Omental fat pad (tissue), 4 donors: ENCODE measurements at places on chromosomes 6 and 20. TPM values are rescaled to one million over a fixed set of nuclear protein-coding genes. Genes with fewer than 3 reads are reported as not detected.

DNA sequence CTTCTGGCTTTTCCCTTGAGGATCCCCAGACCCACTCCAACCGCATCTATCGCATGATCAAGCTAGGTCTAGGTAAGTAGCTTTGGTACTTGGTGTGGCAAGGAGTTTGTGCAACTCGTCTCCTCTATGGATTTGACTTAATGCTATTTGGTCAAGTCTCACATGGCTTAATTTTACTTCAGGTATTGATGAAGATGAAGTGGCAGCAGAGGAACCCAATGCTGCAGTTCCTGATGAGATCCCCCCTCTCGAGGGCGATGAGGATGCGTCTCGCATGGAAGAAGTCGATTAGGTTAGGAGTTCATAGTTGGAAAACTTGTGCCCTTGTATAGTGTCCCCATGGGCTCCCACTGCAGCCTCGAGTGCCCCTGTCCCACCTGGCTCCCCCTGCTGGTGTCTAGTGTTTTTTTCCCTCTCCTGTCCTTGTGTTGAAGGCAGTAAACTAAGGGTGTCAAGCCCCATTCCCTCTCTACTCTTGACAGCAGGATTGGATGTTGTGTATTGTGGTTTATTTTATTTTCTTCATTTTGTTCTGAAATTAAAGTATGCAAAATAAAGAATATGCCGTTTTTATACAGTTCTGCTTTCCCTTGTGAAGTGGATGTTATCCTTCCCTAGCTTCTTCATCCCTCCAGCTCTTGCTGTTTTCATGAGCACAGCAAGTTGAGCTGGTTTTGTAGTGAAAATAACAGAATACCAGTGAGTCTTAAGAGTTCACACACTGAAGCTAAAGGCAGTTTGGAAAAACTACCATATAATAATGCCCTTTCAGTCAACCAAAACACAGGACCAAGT is 3.8 kb downstream of the SLC35B2 start:
- no peak for DNase-seq

DNA sequence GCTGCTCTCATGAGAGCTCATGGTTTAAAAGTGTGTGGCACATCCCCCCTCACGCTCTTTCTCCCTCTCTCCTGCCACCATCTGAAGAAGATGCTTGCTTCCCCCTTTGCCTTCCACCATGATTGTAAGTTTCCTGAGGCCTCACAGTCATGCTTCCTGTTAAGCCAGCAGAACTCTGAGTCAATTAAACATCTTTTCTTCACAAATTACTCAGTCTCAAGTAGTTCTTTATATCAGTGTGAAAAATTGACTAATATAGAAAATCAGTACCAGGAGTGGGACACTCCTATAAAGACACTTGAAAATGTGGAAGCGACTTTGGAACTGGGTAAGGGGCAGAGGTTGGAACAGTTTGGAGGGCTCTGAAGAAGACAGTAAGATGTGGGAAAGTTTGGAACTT is 45.0 kb downstream of the HACE1 start:
- DNase-seq: no peak

The HDGFL1 gene
- total RNA-seq: not detected

The OXT gene
- total RNA-seq: not detected

The MICA gene
- total RNA-seq: 16.5 TPM
